ENCODE measurements at places on chromosomes 12 and 14.

DNA sequence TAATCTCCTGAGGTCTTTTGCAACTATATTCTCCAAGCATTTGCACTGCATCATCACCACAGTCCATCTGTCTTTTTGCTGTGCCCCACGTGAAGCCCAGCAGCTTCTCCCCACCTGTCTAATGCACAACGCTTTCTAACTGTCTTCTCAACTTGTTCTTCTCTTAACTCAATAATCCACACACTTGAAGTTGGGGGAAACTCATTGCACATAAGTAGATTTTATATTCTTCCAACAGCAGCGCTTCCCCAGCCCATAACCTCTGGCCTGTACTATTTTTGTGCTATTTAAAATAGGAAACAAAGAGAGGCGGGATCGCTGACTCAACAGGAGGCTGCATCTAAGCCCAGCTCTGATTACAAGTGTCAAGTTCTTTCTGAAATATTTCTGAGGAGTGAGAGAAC, 226.7 kb downstream of the GXYLT1 start:
- peaks cover 3% of the 10 kb centered on the region for H3K27me3 ChIP-seq
- no peak overlapping the region for H3K4me3 ChIP-seq
- H3K36me3 ChIP-seq, result no peaks in the 10 kb centered on the region
- no peak overlapping the region for H3K27ac ChIP-seq
- no peaks in the 10 kb centered on the region for H3K4me1 ChIP-seq

GRCh38 chr14:42224053-42224888, 617.6 kb downstream of the LRFN5 start:
- DNase-seq, result peak; percentile 69
- no peaks in the 10 kb centered on the region for H3K36me3 ChIP-seq
- no peak overlapping the region for H3K27ac ChIP-seq
- H3K4me1 ChIP-seq, result no peaks in the 10 kb centered on the region

GRCh38 chr14:75471059-75471458, 43.2 kb downstream of the JDP2 start:
- peaks cover 55% of the 10 kb centered on the region for H3K36me3 ChIP-seq
- H3K4me1 ChIP-seq, result no peaks in the 10 kb centered on the region
- DNase-seq, result no peak
- no peak overlapping the region for H3K4me3 ChIP-seq
- H3K27me3 ChIP-seq, result no peaks in the 10 kb centered on the region

GRCh38 chr14:68727315-68728047, 65.4 kb downstream of the ZFP36L1 start:
- H3K36me3 ChIP-seq, result no peaks in the 10 kb centered on the region
- H3K27me3 ChIP-seq, result no peaks in the 10 kb centered on the region
- H3K27ac ChIP-seq, result no peak overlapping the region
- no peak overlapping the region for H3K4me3 ChIP-seq
- H3K4me1 ChIP-seq, result no peaks in the 10 kb centered on the region

GRCh38 chr14:57390806-57391516, 575 bp downstream of the NAA30 start:
- H3K36me3 ChIP-seq, result peaks cover 44% of the 10 kb centered on the region
- peak; percentile 62 for DNase-seq
- H3K4me1 ChIP-seq, result peaks cover 12% of the 10 kb centered on the region
- H3K27me3 ChIP-seq, result no peaks in the 10 kb centered on the region
- peak overlapping the region; percentile 50 for H3K27ac ChIP-seq
- H3K4me3 ChIP-seq, result peak overlapping the region; percentile 72

GRCh38 chr12:113955109-113955970, 10.8 kb downstream of the RBM19 start:
- no peaks in the 10 kb centered on the region for H3K27me3 ChIP-seq
- DNase-seq, result no peak
- no peak overlapping the region for H3K4me3 ChIP-seq
- no peaks in the 10 kb centered on the region for H3K4me1 ChIP-seq
- peaks cover 51% of the 10 kb centered on the region for H3K36me3 ChIP-seq
- H3K27ac ChIP-seq, result no peak overlapping the region

- no peak overlapping the region for H3K4me3 ChIP-seq
- no peak for DNase-seq
- H3K4me1 ChIP-seq, result no peaks in the 10 kb centered on the region
- no peaks in the 10 kb centered on the region for H3K36me3 ChIP-seq
- H3K27me3 ChIP-seq, result peaks cover 15% of the 10 kb centered on the region
Observed at GRCh38 chr12:85309125-85309566, 29.1 kb downstream of the ALX1 start.

DNA sequence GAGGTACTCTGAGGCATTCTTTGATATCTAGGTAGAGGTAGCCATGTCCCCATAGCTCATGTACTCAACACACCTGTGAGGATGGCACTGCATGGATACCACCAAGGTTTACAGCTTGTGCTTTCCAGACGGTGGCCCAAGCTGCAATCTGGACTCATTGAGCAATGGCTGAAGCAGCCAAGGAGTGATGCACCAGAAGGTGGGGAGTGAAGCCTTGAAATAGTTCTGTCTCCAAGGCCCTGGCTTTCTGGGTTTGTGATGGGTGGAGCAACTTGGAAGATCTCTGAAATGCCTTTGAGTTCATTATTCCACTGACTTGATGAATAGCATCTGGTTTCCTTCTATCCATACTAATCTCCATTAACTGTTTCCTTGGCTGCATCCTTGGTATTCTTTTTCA, 290.0 kb upstream of the NOVA1 start:
- H3K4me1 ChIP-seq, result no peaks in the 10 kb centered on the region
- H3K4me3 ChIP-seq, result no peak overlapping the region
- no peak overlapping the region for H3K27ac ChIP-seq
- DNase-seq, result no peak
- peaks cover 11% of the 10 kb centered on the region for H3K27me3 ChIP-seq
- no peaks in the 10 kb centered on the region for H3K36me3 ChIP-seq

DNA sequence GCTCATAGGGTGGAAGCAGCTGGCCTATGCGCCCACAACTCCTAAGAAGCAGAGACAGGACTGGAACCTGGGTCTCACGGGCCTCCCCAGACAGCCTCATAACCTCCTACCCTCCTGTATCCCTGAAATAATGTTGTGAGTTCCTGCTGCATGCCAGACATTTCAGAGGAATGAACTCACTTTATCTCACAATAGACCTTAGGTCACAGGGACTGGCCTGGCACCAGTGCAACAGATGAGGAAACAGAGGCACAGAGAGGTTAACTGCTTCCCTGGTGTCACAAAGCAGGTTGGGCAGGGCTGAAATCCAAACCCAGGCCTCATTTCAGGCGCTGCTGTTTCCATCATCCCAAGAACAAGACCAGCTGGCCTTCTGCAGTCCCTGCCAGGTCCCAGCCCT, 5.3 kb downstream of the PHETA1 start:
- H3K27me3 ChIP-seq, result no peaks in the 10 kb centered on the region
- H3K4me3 ChIP-seq, result no peak overlapping the region
- peaks cover 8% of the 10 kb centered on the region for H3K4me1 ChIP-seq
- H3K27ac ChIP-seq, result no peak overlapping the region

DNA sequence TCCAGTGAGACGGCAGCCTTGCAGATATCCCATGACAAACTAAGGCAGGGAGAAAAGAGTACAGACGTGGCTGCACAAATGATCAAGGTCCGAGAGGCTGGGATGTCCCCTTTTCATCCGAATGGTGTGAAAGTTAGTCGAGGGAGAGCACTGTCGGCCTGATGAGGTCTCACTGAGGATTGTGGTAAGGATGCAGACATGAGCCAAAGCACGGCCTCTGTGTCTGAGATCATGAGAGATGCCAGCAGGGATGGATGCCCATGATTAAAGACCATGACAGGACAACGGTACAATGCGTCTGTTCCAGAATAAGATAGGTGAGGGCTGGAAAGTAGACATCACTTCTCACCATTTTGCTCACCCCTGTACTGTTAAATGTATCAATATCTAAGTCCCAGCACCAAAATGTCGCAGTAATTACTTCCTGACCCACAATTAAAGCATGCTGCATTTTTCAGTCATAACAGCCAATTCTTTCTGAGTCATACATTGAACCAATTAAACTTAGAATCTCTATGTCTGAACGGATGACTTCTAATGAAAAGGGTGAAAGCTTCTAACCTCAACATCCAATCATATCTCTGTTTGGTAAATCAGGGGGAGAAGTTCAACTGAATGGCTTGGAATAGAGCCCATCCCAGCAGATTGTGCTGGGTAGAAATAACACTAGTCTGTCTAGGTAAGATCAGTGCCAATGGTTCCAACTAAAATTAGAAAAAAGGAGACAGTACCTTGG, 249.6 kb upstream of the SOX5 start:
- no peak overlapping the region for H3K4me3 ChIP-seq
- no peak for DNase-seq
- no peaks in the 10 kb centered on the region for H3K4me1 ChIP-seq
- H3K27ac ChIP-seq, result no peak overlapping the region
- no peaks in the 10 kb centered on the region for H3K36me3 ChIP-seq
- no peaks in the 10 kb centered on the region for H3K27me3 ChIP-seq

GRCh38 chr14:67911562-67911961, 92.0 kb downstream of the RAD51B start:
- H3K4me1 ChIP-seq, result no peaks in the 10 kb centered on the region
- no peak overlapping the region for H3K4me3 ChIP-seq
- H3K27ac ChIP-seq, result no peak overlapping the region
- no peaks in the 10 kb centered on the region for H3K36me3 ChIP-seq
- no peaks in the 10 kb centered on the region for H3K27me3 ChIP-seq

DNA sequence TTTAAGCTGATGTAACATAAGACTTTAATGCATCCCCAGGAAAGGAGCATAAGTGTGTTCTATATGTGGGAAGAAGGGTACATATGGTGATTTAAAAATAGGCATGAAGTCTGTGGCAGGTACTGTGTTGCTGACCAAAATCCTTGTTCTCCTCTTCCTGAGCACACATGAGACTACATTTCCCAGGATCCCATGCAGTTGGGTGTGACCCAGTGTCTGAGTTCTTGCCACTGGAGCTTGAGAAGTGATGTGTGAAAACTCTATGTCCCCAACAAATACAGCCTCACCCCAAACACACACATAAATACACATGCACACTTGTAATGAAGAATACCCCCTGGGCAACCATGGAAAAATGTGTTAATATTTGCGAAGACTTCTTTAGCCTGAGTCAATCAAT, 8.5 kb upstream of the SMIM10L1 start:
- H3K27ac ChIP-seq, result no peak overlapping the region
- DNase-seq, result no peak
- H3K36me3 ChIP-seq, result 0 out of 2 replicates have a peak, but pooled peaks cover 3% of the 10 kb centered on the region
- H3K4me3 ChIP-seq, result no peak overlapping the region

DNA sequence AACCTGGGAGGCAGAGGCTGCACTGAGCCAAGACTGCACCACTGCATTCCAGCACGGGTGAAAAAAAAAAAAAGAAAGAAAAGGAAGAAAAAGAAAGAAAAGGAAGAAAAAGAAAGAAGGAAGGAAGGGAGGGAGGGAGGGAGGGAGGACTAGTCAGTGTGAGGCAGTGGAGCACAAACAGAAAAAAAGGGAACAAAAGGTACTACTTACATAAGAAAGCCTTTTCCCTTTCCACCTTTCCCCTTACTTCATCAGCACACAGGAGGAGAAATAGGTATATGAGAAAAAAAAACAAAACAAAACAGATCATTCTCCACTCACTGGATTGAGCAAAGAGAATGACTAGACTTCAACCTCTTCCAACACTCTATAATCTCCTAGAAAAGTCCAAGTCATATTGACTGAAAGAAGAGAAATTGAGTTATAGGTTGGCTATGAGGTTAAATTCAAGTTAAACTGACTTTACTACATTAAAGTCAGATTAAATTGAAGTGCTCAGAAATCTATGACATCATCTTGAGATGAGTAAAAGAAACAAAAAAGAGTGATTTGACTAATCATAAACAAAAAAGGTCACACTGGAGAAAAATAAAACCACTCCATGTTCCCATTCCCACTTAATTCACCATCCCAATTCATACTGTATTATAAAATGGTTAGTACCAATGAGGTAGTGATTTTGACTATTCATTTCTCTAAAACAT, 43.6 kb downstream of the NOVA1 start:
- H3K36me3 ChIP-seq, result no peaks in the 10 kb centered on the region
- H3K4me3 ChIP-seq, result no peak overlapping the region
- H3K27ac ChIP-seq, result no peak overlapping the region
- DNase-seq, result no peak

DNA sequence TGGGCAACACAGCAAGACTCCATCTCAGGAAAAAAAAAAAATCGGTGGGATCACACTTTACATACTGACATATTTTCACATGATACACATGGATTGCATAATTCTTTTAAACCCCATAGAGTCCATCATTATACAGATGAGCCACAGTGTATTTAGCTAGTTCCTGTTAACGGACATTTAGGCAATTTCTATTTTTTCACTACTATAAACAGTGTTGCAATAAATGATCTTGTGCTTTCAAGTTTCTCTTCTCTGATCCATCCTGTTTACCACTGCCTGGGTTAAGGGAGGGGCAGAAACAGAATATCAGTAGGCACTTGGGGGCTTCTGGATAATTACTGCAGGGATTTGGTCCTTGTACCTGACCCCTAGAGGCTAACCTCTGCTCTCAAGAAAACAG, 43.4 kb upstream of the SPTLC2 start:
- no peak overlapping the region for H3K27ac ChIP-seq
- no peak for DNase-seq
- H3K27me3 ChIP-seq, result no peaks in the 10 kb centered on the region

GRCh38 chr12:48973531-48973930, 2.0 kb upstream of the WNT10B start:
- no peak overlapping the region for H3K4me3 ChIP-seq
- no peak overlapping the region for H3K27ac ChIP-seq
- peaks cover 59% of the 10 kb centered on the region for H3K27me3 ChIP-seq
- H3K36me3 ChIP-seq, result no peaks in the 10 kb centered on the region
